ENCODE measurements at places on chromosomes 7 and 10.

DNA sequence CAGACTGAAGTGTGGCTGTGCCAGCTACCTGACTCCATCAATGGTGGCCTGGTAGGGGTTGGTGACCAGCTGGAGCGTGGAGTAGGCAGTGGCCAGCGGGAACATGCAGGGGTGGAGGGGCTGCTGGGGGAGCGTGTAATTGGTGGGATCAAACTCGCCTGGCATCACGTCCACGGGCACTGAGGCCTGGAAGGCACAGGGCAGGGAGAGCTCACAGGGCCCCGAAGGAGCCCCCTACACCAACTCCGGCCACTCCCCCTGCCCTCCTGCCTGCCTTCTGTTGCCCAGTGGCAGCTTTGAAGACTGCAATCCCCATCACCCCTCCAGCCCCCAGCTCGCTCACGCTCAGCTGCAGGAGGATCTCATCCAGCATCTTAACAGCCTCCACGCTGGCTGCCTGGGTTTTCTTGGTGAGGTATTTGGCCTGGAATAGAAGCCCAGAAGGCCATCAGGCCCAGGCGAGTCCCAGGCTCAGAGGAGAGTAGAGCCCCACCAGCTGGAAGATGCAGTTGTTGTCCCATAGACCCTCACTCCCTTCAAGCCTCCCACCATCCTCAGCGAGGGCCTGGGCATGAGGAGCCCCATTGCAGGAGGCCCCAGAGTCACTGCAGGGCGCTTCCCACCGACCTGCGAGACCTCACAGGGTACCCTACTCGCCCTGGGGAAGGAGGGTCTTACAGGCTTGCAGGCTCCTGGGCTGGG lies 7.1 kb downstream of the POLD2 start:
- DNase-seq = no peak

DNA sequence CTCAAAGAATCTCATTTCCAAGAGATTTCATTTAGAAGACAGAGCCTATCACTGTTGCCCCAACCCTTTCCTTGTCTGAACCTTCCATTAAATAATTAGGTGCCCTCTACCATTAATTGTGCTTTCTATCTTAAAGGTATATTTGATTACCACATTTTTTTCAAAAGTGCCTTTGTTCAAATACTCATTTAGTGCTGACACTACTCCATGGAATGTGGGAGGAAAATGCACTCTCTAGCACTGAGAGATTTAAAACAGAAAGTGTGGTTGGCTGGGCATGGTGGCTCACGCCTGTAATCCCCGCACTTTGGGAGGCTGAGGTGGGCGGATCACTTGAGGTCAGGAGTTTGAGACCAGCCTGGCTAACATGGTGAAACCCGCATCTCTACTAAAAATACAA lies 119.8 kb downstream of the CACNA2D1 start:
- no peak for DNase-seq

DNA sequence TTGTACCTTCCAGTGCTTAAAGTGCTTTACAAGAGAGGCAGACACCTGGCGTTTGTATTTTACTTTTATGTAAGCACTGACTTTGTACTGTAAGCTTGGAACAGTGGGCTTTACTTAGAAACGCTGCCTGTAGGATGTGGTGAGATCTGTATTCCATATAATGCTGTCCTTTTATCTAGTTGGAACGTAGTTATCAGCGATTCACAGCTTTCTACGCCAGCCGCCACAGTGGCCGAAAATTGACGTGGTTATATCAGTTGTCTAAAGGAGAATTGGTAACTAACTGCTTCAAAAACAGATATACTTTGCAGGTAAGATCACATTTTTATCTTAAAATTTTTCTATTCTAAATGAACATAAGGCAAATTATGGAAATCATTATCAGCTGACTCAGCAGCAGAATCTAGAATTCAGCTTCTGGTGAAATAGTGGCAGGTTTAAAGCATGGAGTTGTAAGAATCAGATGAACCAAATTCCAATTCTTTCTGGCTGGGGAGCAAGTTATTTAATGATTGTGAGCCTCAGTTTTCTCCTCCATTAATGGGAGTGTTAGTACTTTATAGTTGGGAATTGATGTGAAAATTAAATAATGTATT lies 91.5 kb downstream of the CUL1 start:
- no peak for DNase-seq

DNA sequence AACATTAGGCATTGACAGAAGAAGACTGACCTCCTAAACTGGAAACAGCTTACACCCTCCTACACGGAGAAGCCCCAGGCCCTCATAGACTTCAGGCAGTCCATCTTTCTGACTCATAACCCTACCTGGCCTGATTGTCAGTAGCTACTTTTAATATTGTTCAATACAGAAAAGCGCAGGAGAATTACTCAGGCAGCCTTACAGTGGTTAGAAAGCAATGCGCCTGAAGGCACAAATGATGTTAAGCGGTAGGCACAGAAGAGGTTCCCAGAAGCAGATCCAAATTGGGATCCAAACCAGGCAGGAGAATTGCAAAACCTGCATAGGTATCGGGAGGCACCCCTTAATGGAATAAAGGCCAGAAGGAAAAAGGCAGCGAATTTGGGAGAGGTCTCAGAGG lies 5.4 kb upstream of the CYREN start:
- DNase-seq = no peak

DNA sequence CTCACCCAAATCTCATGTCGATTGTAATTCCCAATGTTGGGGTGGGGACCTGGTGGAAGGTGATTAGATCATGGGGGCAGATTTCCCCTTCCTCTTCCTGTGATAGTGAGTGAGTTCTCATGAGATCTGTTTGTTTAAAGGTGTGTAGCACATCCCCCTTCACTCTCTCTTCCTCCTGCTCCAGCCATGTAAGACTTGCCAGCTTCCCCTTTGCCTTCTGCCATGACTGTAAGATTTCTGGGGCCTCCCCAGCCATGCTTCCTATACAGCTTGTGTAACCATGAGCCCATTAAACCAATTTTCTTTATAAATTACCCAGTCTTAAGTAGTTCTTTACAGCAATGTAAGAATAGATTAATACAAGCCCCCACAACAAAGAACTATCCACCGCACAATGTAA lies 109.9 kb upstream of the JAZF1 start:
- DNase-seq = no peak

DNA sequence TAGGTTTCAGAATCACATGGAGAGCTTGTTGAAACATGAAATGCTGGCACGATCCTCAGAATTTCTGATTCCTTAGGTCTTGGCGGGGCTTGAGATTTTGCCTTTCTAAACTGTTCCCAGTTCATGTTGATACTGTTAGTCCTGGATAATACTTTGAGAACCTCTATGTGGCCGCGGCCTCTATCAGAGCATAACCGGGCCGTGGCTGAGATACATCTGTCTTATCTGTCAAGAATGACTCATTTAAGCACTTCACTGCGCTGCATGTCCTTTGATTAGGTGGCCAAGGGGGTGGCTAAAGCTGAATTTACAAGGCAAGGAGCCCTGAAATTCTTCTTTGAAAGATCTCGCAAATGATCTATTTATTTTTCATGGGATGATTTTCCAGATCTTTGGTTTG lies 66.9 kb downstream of the GALNT17 start:
- DNase-seq = no peak

- DNase-seq = no peak
Observed at GRCh38 chr7:114409750-114410149, 4.9 kb upstream of the FOXP2 start.

GRCh38 chr7:127392182-127392565 lies 334 bp downstream of the ZNF800 start:
- peak; percentile 72 for DNase-seq

DNA sequence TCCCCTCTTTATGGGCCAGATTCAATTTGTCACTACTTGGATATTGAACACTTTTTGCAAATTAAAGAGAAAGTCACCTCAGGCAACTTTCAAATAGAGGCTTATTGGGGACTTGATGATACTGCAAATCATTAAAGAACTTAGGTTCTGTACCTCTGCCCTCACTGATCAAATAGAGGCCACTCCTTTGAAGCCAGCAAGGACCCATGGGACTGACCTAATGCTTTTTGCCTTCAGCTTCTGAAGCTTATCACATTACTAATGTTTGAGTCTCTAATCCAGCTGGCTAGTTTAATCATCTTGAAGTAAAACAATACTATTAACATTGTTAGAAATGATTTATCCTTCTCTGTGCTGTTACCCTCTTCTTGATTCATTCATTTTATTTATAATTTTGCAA lies 93.0 kb upstream of the ZNF800 start:
- no peak for DNase-seq

All from CD14-positive monocyte (primary cell).